ENCODE measurements at places on chromosomes 4 and X.

DNA sequence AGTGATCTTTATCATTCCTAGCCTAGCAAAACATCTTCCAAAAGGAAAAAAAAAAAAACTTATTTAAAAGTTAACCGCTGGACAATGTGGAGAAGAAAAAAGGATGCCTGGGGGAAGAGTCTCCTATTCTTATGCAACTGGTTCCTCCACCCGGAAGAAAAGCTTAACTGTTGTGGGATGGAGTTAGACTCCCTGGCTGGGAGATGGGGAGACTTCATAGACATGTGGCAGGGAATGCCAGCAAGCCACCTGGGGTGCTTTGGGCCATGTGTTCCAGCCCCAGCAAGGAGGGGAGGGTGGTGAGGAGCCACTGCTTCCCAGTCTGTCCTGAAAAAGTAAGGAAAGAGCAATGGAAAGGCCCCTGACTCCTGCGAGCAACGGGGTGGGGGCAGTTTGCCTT lies 119.4 kb upstream of the SPIN4 start:
- no peak for DNase-seq

DNA sequence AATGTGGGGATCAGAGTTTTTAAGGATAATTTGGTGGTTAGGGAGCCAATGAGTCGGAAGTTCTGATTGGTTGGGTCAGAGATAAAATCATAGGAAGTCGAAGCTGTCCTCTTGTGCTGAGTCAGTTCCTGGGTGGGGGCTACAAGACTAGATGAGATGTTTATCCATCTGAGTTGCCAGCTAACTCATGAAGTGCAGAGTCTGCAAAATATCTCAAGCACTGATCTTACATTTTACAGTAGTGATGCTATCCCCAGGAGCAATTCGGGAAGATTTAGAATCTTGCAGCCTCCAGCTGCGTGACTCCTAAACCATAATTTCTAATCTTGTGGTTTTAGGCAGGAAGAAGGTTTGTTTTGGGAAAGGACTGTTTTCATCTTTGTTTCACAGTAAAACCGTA lies 565.8 kb upstream of the SPANXN1 start:
- DNase-seq = no peak

GRCh38 chr4:35939751-35940150 lies 304.6 kb downstream of the ARAP2 start:
- DNase-seq = no peak

DNA sequence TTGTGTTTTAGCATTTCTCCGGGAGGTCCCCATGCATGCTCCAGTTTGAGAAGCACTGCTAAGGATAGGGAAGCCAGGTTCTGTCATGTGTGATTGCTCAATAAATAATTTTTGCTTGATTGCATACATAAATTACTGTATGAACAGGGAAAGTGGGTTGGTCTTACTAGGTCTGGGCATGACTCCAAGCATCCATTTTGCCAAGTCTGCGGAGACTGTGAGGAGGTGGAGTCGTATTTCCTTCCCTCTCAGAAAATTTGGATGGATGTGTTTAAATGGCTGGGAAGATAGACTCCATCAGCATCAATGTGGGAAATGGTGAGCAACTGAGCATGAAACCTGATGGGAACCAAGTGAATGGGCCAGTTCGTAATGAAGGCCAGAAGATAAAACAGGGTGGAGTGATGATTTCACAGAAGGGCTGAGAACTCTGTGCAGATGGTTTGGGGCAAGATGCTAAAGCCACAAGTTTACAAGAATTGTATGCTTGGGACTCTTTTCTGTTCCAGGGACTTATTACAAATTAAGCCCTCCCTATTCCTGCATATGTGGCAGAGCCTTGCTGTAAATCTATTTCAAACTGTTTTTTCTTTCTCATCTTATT lies 84.1 kb downstream of the NHS start:
- no peak for DNase-seq

- no peak for DNase-seq
Measured at GRCh38 chr4:110869862-110870572, 247.1 kb upstream of the PITX2 start.

DNA sequence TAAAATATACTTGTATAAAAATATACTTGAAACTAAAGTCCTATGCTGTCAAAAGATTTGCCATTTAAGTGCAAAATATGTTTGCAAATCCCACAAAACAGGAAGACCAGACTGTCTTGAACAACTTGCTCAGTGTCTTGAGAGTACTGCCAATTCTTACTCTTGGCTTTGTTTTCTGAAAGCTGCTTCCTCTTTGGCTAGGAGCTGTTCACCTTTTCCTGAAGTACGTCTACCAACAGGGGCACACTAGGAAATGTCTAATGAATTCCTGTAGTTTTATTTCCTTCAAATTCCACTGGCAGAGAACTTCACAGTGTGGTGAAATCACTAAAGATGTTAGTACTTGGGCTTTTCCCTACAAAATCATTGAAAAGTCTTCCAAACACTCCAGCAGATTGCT lies 46.4 kb upstream of the ABCG2 start:
- DNase-seq = no peak

DNA sequence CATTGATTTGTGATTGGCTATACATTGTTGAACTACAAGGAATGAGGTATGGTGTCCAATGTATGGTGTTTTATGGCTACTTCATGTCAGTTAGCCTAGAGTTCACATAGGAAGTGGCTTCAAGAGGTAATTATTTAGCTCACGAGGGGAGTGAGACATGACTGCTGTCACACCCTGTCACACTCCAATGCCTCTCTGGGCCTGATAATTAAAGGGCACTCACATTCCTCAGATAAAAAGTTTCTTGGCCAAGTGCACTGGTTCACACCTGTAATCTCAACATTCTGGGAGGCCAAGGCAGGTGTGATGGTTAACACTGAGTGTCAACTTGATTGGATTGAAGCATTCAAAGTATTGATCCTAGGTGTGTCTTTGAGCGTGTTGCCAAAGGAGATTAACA lies 65.0 kb upstream of the DDX60 start:
- DNase-seq = no peak
